SK-N-SH (cell line): ENCODE measurements at places on chromosomes 13 and 19. TPM values are rescaled to one million over a fixed set of nuclear protein-coding genes. Genes with fewer than 3 reads are reported as not detected.

Gene RHPN2
- polyA plus RNA-seq: 7.0 and 9.2 TPM in 2 replicates

Gene FUT3
- not detected in 2 replicates for polyA plus RNA-seq

Gene ZNF582
- polyA plus RNA-seq: 4.5 and 5.9 TPM in 2 replicates

Gene CD22
- polyA plus RNA-seq: 0.16 and 0.18 TPM in 2 replicates

GRCh38 chr13:34578917-34579316, 363.2 kb upstream of the NBEA start:
- no peak for DNase-seq

DNA sequence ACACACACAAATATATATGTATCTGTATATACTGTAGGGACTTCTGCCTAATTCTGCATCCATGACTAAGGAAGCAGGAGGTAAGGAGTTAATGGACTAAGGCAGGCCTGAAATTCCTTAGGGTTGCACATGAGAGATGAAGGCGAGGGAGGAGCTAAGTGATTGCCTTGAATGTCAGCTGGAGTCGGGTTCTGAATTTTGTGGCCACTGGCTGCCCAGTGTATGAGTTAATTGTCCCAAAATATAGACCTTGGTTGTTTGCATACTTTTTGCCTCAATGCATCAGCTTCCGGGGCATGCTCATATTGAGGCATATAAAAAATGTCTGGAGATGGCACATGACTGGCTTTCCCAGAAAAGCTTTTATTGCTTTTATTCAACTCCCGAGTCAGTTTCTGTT, 245.5 kb downstream of the TDRD3 start:
- no peak for DNase-seq
